ENCODE measurements at places on chromosomes 4 and X.

GRCh38 chr4:155811083-155811482, 52.3 kb downstream of the GUCY1B1 start:
- H3K4me1 ChIP-seq = no peaks in the 10 kb centered on the region
- peaks cover 8% of the 10 kb centered on the region for H3K27me3 ChIP-seq
- no peak overlapping the region for H3K27ac ChIP-seq
- ATAC-seq = no peak
- H3K4me3 ChIP-seq = no peak overlapping the region
- H3K36me3 ChIP-seq = no peaks in the 10 kb centered on the region

DNA sequence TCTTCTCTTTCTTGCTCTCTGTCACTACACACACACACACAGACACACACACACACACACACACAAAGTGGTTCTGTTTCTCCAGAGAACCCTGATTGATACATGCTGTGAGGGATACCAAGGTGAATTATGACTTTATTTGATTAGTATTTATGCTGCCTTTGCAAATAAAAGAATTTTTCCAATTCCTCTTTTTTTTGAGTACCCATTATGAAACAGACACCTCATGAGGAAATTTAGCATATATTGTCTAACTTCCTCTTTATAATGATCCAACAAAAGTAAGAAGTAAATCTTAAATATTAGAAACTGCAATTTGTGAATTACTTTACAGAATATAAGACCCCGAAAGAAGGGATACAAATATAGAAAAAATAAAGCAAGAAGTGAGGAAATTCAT, 14.3 kb upstream of the RAB28 start:
- H3K36me3 ChIP-seq = no peaks in the 10 kb centered on the region
- H3K4me1 ChIP-seq = no peaks in the 10 kb centered on the region
- ATAC-seq = no peak
- no peak overlapping the region for H3K27ac ChIP-seq
- H3K4me3 ChIP-seq = no peak overlapping the region
- H3K27me3 ChIP-seq = peaks cover 38% of the 10 kb centered on the region

- H3K36me3 ChIP-seq = peaks cover 42% of the 10 kb centered on the region
- peaks cover 7% of the 10 kb centered on the region for H3K4me1 ChIP-seq
- H3K4me3 ChIP-seq = no peak overlapping the region
- no peaks in the 10 kb centered on the region for H3K27me3 ChIP-seq
- no peak for ATAC-seq
Measured at GRCh38 chr4:102272318-102272717, 73.0 kb downstream of the SLC39A8 start.

GRCh38 chrX:111244235-111244750, 26.0 kb downstream of the CAPN6 start:
- ATAC-seq = no peak
- H3K27me3 ChIP-seq = peaks cover 12% of the 10 kb centered on the region
- no peaks in the 10 kb centered on the region for H3K36me3 ChIP-seq

- H3K4me3 ChIP-seq = no peak overlapping the region
- H3K27me3 ChIP-seq = no peaks in the 10 kb centered on the region
- ATAC-seq = no peak
- H3K36me3 ChIP-seq = no peaks in the 10 kb centered on the region
- no peak overlapping the region for H3K27ac ChIP-seq
Measured at GRCh38 chr4:53040851-53041250, 178.7 kb downstream of the RASL11B start.

- H3K4me1 ChIP-seq = peaks cover 17% of the 10 kb centered on the region
- no peak overlapping the region for H3K4me3 ChIP-seq
- H3K27me3 ChIP-seq = no peaks in the 10 kb centered on the region
- ATAC-seq = no peak
Measured at GRCh38 chr4:42018451-42018850, 28.1 kb downstream of the SLC30A9 start.

DNA sequence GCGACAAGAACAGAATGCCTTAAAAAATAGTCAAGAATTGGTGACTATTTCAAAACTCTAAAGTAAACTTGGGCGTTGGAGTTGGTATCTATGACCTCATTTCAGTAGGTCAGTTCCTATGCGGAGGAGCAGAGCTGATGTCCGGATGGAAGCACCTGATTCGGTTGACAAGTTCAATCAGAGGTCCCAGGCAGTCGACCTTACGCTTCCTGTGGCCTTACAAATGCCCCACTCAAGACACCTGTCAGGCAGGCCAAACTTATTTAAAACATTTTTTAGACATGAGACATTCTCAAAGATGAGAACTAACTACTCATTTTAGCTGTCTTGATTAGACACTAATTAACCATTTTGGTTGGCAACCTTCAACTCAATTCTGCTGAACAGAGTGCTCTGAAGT, 137.7 kb upstream of the ADAMTS3 start:
- ATAC-seq = no peak
- no peak overlapping the region for H3K27ac ChIP-seq
- H3K36me3 ChIP-seq = no peaks in the 10 kb centered on the region
- H3K4me1 ChIP-seq = no peaks in the 10 kb centered on the region
- peaks cover 6% of the 10 kb centered on the region for H3K27me3 ChIP-seq

DNA sequence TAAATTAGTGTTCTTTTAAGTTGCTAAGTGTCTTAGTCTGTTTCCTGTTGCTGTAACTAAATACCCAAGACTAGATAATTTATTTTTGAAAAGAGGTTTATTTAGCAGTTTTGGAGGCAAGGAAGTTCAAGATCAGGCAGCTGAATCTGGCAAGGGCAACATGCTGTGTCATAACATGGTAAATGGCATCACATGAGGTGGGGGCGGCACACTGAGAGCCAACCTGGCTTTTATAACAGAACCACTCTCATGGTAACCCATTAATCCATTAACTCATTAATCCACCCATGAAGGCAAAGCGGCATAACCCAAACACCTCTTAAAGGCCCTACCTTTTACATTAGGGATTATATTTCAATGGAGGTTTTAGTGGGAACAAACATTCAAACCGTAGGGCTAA, 182.2 kb upstream of the GATB start:
- H3K27ac ChIP-seq = no peak overlapping the region
- no peaks in the 10 kb centered on the region for H3K27me3 ChIP-seq
- no peaks in the 10 kb centered on the region for H3K36me3 ChIP-seq
- no peak overlapping the region for H3K4me3 ChIP-seq
- H3K4me1 ChIP-seq = peaks cover 10% of the 10 kb centered on the region

DNA sequence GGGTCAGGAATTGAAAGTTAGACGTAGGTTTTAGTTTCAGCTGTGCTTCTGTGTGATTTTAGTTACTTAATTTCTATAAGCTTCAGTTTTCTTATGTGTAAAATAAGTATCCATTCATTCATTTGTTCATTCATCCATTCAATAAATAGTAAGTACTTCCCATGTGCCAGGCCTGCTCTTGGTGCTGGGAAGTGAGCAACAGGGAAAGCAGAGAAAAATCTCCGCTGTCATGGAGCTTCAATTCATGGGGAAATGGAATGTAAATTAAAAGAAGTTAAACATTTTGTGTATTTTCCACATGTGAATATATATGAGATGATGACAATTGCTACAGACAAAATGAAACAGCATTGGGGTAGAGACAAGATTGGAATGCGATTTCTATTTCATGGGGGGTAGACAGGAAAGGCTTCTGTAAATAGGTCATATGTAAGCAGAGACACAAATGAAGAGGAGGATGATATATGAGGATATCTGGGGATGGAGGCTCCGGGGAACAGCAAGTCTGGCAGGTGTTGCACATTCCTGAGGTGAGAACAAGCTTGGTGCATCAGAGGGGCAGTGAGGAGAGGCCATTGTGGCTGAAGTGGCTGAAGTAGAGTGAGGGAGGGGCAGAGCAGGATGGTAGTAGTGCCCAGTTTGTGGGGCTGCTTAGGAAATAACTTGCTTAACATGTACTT, 66.2 kb downstream of the FHIP1A start:
- H3K27me3 ChIP-seq = peaks cover 11% of the 10 kb centered on the region
- no peak overlapping the region for H3K27ac ChIP-seq
- no peaks in the 10 kb centered on the region for H3K36me3 ChIP-seq
- H3K4me1 ChIP-seq = no peaks in the 10 kb centered on the region
- no peak for ATAC-seq

- H3K27me3 ChIP-seq = peaks cover 4% of the 10 kb centered on the region
- H3K27ac ChIP-seq = no peak overlapping the region
- H3K4me3 ChIP-seq = no peak overlapping the region
- H3K36me3 ChIP-seq = no peaks in the 10 kb centered on the region
- no peaks in the 10 kb centered on the region for H3K4me1 ChIP-seq
Measured at GRCh38 chr4:3399277-3400194, 42.2 kb upstream of the HGFAC start.

DNA sequence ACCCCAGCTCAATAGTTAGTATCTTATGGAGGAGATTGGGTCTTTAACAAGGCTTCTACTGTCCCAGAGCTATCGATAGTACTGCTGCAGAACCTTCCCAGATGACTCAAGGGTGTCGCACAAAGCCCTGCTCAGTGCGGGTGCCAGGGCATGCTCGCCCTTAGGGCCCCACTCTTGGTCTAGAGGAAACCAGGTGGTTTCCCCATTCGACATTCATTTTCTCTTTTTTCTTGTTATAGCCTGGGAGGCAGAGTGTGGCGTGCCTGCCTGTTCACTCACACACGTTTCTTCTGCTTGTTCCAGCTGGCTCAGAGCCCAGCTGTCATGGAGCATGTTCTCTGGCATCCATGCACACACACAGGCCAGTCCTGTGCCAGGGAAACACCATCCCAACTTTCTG, 144.5 kb downstream of the SMIM20 start:
- peak; percentile 97 for ATAC-seq
- H3K27ac ChIP-seq = peak overlapping the region; percentile 65
- H3K36me3 ChIP-seq = no peaks in the 10 kb centered on the region
- peaks cover 4% of the 10 kb centered on the region for H3K27me3 ChIP-seq
- peak overlapping the region; percentile 57 for H3K4me3 ChIP-seq
- H3K4me1 ChIP-seq = peaks cover 30% of the 10 kb centered on the region

GRCh38 chr4:184460499-184461285, 13.7 kb downstream of the IRF2 start:
- H3K36me3 ChIP-seq = peaks cover 40% of the 10 kb centered on the region
- H3K27me3 ChIP-seq = no peaks in the 10 kb centered on the region
- ATAC-seq = no peak
